NCI-H446 treated with DMSO at 0.1 percent for 48 hours (cell line): ENCODE measurements at places on chromosomes 6 and 20.

- no peak for DNase-seq
Observed at GRCh38 chr20:22566876-22567658, 17.3 kb downstream of the FOXA2 start.

GRCh38 chr6:43989581-43990146 is 137.6 kb downstream of the MRPL14 start:
- DNase-seq: no peak

DNA sequence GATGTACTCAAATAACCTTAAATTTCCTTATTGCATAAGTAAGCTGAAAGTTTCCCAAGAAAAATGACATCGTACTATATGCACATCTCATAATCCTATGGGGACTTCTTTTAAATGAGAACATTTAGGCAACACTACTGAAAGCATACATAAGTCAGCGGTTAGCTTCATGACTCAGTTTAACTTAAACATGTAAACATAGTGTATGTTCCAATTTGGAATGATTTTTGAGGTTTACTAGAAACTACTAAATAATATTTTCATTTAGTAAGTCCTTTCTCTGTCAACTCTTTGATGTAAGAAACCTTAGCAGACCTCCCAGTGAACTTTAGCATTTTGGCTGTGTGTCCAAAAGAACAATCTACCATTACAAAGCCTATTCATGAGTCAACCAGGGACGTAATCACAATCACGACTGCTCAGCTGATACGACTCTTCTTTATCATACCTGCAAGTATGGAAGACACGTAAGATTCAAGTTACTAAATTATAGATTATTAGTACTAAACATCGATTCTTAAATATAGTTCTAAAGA is 19.3 kb downstream of the HIVEP2 start:
- no peak for DNase-seq

GRCh38 chr6:11766043-11766442 is 12.6 kb downstream of the ADTRP start:
- no peak for DNase-seq

DNA sequence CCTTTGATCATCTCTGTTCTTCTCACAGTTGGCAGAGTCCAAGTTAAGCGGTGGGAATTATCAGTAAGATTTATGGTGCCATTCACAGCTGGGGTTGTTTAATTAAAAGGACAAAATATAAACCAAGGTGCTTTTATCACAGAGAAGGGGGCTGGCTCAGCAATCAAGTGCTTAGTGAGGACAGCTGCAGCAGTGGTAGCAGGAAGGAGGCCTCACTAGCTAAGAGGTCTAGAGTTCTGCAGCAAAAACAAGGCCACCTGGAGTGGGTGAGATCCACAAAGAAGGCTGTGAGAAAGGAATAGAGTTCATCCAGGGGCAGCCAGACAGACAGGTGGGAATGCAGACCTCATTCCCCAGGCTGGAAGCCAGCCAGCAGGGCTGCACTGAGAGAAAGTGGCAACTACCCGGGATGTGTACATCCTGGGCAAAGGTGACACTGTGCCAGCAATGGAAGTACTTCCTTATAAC is 37.1 kb downstream of the PIGU start:
- DNase-seq: no peak
